Fibroblast of skin of scalp (primary cell): ENCODE measurements at places on chromosomes 3 and 15.

DNA sequence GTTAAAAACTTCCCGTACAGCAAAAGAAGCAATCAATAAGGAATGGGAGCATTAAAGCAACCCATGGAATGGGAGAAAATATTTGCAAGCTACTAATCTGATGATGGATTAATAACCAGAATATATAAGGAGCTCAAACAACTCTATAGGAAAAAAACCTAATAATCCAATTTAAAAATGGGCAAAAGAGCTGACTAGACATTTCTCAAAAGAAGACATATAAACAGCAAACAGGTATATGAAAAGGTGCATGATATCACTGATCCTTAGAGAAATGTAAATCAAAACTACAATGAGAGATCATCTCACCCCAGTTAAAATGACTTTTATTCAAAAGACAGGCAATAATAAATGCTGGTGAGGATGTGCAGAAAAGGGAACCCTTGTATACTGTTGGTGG is 52.7 kb upstream of the POU1F1 start:
- DNase-seq, result no peak

- DNase-seq, result peak; percentile 27
Measured at GRCh38 chr3:107999215-107999775, 91.5 kb downstream of the CD47 start.

DNA sequence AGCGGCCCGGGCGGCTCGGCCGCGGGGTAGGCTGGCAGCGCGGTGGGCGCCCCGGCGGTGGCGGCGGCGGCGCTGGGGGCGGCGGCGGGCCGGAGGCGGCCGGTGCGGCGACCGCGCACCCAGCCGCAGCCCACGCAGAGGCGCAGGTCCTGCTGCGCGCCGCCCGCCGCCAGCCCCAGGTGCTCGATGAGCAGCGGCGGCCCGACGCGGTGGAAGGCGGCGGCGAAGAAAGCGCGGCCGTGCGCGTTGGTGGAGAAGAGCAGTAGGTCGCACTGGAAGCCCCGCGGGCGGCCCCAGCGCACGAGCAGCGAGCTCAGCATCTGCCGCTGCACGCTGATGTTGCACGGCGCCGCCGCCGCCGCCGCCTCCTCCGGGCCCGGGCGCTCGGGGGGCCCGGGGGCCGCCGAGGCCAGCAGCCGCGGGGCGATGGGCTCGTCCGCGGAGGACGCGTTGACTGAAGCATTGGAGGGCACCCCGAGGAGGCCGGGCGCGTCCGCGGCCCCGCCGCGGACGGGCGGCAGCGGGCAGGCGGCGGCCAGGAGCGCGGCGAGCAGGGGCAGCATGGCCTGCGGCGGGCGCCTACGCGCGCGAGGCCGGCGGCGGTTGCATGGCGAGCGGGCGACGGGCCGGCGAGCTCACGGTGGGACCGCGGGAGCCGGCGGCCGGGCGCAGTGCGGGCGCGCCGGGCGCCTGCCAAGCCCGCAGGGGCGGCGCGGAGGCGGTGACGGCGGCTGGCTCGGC is 452 bp downstream of the TMEM158 start:
- peak; percentile 26 for DNase-seq

- DNase-seq, result no peak
Measured at GRCh38 chr3:178318941-178319816, 217.1 kb upstream of the KCNMB2 start.

DNA sequence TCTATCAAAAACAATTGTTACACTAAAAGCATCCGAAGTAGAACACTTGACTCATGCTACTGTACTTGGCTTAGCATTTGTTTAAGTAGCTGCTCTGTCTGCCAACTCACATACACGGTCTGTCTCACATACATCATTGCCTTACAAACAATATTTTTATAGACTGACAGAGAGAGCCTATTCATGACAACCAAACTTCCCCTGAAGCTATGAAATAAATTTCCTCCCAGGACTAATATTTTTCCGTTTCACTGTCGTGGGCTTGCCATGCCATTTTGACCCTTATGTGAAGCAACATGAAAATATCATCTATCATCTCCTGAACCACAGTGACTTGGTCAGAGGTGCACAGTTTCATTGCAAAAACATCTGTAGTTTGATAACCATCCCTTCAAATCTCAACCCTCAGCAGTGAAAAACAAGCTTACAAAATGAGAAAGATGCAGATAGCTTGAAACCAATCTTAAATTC is 66.5 kb upstream of the PYGO1 start:
- DNase-seq, result no peak

- peak; percentile 36 for DNase-seq
Measured at GRCh38 chr3:74287557-74287956, 326.9 kb downstream of the CNTN3 start.

DNA sequence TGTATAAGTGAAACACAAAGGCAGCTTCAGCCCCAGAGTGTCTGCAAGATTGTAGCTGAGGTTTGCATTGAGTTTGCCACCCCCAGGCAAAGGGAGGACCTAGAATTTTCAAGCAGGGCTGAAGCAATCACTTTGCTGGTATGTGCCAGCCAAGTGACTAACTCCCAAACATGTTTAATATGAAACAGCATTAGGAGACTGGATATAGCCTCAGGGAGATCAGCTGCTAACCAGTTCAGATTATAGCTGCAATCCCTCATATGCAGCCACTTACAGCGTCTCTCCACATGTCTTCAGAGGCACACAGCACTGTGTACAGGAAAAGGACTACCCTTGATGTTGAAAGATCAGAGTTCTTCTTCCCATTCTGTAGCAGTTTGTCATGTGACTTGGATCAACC is 38.4 kb upstream of the PPP2R3A start:
- peak; percentile 54 for DNase-seq

- DNase-seq, result no peak
Measured at GRCh38 chr3:101849714-101850245, 466 bp downstream of the NFKBIZ start.

- DNase-seq, result no peak
Measured at GRCh38 chr15:63608989-63609388, 11.8 kb downstream of the FBXL22 start.

- DNase-seq, result no peak
Measured at GRCh38 chr15:34855893-34856292, 60.5 kb upstream of the ACTC1 start.

DNA sequence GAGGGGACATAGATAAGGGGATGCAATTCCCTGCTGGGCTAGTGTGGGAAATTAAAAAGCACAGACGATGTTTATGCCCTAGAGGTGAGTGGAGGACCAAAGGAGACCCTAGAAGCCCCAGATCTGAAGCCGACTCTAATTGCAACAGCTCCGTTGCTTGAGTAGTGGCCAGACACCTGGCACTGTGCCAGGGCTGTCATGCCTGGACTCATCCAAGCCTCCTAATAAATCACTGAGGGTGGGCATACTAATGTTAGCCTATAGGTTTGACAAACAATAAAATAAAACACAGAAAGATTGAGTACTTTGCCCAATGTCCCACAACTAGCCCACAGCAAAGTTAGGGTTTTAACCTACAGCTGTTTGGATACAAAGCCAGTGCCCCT is 25.4 kb upstream of the MRPS22 start:
- no peak for DNase-seq

- DNase-seq, result no peak
Measured at GRCh38 chr3:142876417-142876816, 12.5 kb downstream of the PCOLCE2 start.

DNA sequence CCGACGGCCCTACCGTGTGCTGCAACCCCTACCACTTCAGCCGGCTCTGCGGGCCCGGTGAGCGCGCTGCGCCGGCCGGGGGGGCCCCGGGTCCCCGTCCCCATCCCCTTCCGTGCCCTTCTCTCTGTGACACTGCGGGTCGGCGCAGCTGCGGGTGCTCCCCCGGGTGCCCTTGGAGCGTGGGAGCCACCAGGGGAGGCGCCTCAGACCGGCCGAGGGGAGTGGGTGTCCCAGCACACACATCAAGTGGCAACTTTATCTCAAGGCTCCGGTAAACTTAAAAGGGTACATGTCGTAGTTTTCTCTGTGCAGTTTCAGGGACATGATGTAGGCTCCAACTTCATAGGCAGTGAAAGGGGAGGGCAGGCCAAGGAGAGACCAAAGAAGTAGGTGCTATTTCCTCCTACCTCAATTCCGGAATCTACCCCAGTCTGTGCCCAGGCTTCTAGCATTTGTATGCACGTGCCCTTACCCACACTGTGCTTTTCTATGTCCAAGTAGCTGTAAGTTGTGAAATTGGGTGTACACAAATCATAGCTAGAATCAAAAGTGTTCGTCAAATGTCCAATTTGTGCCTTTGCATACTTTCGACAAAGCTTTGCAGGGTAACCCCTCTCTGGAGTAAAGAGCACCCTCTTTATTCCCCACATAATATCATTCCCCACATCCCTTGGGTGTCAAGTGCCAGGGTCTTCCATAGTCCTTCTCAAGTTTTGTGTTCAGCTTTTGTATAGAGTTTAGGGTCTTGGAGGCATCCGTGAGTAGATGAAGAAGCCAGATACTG is 2.2 kb downstream of the SMAD6 start:
- DNase-seq, result no peak

DNA sequence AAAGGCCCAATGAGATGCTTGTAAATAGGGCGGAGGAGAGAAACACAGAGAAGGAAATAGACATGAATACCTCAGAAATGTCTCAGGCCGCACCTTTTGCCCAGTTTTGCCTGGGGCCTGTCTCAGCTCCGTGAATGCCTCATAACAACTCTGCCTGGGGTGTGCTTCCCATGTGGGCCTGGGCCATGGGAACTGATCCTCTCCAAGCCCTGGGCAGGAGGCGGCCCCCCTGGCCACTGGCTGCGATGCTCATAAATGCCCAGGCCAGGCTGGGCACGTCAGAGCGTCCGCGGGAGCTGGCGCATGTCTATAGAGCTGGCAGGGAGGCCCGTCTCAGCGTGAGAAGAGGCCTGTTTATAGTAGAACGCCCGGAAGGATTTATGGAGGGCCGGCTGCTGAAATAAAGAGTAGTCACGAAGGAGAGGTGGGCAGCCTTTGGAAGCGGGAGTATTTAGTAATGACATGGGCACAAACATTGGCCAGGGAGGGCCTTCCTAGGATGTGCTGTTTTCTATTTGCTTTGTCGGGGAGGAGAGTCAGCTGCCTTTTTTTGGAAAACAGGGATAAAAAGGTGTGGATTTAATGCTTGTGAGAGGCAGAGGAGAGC is 85.9 kb upstream of the IGF1R start:
- DNase-seq, result no peak

- no peak for DNase-seq
Measured at GRCh38 chr3:29353807-29354206, 72.9 kb downstream of the RBMS3 start.

- peak; percentile 47 for DNase-seq
Measured at GRCh38 chr3:52436500-52437149, 8.3 kb downstream of the SEMA3G start.

DNA sequence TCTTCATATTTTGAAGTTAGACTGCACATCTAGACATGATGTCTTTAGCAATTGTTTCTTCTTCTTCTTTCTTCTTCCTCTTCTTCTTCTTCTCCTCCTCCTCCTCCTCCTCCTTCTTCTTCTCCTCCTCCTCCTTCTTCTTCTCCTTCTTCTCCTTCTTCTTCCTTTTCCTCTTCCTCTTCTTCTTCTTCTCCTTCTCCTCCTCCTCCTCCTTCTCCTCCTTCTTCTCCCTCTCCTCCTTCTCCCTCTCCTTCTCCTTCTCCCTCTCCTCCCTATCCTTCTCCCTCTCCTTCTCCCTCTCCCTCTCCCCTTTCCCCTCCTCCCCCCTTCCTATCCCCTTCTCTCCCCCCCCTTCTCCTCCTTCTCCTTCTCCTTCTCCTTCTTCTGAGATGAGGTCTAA is 21.9 kb downstream of the TCF12 start:
- DNase-seq, result no peak

DNA sequence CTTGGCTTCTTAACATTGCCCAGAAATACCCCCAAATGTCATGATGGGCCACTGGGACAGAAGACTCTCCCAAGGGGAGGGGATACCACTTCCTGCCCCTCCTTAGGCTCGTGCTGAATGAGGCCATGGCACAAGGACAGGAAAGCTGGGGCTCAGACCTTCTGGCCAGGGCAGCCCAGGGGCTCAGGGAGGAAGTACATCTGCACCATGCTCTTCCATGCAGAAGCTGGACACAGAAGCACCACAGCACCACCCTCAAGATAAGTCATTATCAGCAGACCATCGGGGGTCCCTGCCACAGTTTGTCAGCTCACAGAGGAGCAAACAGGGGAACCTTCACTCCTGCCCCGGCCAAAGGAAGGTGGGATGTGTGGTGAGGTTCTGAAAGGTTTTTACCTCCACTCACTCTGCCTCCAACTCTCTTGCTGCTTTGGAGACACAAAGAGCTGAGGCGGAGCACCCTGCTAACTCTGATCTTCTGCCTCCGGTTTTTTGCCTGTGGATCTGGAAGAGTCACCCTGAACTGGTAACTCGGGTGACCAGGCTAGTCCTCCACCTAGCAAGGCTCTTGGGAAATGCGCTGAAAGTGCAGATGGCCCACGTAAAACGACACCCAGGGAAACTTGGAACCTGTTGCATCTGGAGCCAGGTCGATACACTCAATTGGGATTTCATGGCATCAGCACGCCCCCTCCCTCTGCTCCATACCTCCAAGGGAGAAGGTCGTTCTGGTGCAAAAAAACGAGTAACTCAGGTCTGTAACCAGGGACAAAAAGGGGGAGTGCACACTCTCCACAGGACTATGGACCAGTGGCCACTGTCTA is 8.3 kb downstream of the BMF start:
- peak; percentile 20 for DNase-seq

- DNase-seq, result no peak
Measured at GRCh38 chr3:166444336-166444735, 607.1 kb upstream of the BCHE start.
